Suppressor macrophage treated with lipopolysaccharide for 4 hours (primary cell): ENCODE measurements at places on chromosomes 1 and 21.

- DNase-seq = no peak
These were observed 792.3 kb upstream of the ADAMTS5 start for GRCh38 chr21:27759091-27759659.

GRCh38 chr1:35777109-35777508 lies 7.3 kb upstream of the CLSPN start:
- no peak for DNase-seq

DNA sequence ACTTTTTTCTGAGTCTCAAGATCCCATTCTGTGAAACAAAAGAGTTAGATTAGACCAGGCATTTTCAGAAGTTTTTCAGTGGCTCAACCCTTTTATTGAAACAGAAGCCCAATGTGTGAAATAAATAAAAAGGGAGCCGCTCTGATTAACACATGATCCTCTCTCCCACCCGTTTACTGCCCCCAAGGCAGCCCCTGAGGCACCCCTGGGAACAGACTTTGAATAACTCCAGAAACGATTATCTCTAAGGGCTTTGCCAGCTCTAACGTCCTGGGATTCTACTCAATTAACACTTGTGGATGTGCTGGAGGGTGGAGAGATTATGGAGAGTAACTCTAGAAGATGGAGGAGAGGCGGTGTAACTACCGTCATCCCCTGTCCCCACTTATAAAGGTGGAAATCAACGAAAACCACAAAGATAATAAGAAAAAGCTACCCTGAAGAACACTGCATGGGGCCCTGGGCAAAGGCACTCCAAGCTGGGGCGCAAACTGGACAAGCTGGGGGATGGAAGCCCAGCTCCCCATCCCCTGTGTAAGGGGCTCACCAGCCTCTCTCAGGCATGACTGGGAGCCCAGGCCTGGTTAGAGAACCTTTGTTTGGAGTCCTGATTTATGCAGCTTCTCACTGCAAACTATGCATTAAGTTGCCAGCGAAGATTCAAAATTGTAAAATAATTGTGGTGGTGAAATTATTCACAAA lies 39.0 kb upstream of the GRIK3 start:
- DNase-seq = no peak

- DNase-seq = no peak
These were observed 19.2 kb upstream of the RCAN3 start for GRCh38 chr1:24483441-24483840.

DNA sequence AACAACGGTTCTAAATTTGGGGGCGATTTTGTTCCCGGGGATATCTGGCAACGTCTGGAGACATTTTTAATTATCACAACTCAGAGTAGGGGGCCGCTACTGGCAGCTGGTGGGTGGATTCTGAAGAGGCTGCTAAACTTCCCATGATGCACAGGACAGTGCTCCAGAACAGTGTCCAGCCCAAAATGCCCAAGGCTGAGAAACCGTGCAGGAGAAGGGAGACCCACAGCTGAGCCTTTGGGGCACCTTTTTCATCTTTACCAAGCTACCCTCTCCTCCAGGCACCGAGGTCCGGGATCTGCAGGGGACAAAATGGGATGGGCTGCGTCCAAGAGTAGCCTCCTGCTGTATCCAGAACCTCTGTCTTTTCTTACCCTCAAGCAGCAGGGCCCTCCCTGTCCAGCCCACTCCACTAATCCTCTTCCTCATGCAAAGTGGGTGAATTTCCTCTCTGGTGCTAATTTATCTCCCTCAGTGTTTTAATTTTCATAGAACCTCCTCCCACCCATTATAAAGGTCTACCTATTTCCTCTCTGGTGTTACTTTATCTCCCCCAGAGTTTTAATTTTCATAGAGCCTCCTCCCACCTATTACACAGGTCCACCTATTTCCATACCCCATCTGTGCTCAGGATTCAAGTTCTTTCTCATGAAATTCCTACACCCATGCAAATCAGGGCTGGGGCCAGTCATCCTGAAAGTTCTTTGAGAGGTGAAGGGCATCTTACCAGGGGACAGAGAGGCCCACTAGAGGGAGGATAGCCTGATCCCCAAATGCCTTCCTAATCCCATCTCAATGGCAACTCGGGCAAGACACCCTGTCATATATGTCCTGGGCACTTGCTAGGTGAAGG lies 42.7 kb downstream of the CSMD2 start:
- DNase-seq = no peak

- DNase-seq = no peak
These were observed 4.3 kb upstream of the GLUL start for GRCh38 chr1:182395906-182396305.

GRCh38 chr1:70134148-70134547 lies 71.2 kb downstream of the LRRC40 start:
- peak; percentile 23 for DNase-seq

GRCh38 chr1:115655306-115655663 lies 13.5 kb downstream of the VANGL1 start:
- no peak for DNase-seq

GRCh38 chr21:43190951-43191350 lies 22.1 kb downstream of the CRYAA start:
- no peak for DNase-seq

GRCh38 chr1:97384294-97384968 lies 536.4 kb downstream of the DPYD start:
- no peak for DNase-seq

- no peak for DNase-seq
These were observed 2.9 kb downstream of the ZBTB37 start for GRCh38 chr1:173871091-173871490.

DNA sequence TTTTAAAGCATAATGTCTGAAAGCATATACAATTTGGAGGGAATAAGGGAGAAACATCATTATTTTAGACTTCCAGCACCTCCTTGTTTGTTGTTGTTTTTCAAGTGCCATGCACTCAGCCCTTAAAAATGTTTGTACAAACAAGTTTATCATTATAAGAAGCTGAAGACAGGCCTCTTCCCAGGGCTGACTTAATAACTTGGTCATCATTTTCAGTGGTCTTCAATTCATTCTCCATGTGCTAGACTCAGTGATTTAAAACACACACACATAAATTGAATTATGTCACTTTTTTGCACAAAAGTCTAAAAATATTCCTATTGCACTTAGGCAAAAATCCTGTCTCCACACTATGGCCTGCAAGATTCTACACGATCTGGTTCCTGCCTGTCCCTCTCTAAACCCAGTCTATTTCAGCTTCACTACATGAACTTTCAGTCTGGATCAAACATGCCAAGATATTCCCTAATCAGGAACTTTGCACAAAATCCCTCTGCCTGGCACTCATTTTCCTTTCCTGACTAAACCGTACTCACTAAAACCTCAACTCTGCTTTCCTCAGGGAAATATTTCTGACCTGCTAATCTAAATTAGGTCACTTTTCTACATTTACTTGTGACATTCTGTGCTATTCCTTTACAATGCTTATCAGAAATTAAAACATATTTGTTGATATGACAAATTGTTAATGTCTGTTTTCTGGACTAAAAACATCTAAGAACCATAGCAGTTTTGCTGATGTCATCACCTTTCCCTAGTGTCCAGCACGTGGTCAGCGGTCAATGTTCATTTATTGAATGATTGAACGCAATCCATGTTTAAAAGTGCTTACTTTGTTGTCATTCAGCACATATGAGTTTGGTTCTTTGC lies 14.8 kb upstream of the GBP5 start:
- DNase-seq = no peak

DNA sequence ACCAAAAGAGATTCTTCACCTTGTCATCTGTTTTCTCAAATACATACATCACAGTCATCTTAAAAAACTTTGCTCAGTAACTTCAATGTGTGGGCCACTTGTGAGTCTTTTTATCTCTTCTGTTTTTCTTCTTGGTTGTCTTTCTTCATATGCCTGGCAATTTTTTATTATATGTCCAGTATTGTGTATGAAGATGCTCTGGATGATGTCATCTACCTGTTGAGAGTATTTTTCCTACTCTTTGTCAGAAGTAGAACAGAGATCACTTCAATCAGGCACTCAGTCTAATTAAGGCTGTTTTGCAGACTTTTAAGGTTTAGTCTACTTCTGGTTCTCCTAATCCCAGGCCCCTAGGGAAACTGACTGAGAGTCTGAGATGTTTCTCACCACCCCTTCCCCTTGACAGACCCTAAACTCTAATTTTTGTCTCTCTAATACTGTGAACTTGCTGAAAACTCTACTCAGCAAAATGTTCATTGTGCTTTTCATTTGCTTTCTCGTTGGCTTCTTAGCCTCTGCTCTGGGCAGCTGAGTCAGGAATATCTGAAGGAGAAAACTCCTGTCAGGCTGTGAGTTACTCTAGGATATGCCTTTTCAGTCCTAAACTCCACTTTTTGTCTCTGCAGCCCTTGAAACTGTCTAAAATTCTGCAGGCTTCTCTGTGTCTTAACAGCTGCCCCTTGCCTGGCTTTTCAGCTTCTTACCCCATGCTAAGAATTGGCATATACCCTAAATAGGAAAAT lies 33.0 kb upstream of the DNAJC6 start:
- no peak for DNase-seq

GRCh38 chr1:82388679-82389078 lies 587.9 kb downstream of the ADGRL2 start:
- no peak for DNase-seq

- peak; percentile 58 for DNase-seq
These were observed 131.0 kb upstream of the LMO4 start for GRCh38 chr1:87197641-87198040.

DNA sequence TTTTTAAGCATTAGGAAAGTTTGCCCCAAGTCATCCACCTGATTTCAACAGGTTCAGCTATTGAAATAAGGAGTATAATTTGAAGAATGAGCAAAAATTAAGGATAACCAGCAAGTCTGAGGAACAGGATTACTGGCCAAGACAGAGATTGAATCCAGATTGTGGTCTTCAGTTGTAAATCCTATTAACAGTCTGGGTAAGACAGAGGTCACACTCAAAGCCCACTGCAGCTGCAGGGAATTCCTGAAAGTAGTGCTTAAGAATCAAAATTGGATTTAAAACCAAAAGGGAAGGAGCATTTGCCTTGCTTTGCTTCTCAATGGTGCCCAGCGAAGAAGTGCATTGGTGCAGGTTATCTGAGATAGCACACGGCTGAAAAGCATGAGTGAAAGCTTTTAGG lies 6.4 kb upstream of the LORICRIN start:
- no peak for DNase-seq

DNA sequence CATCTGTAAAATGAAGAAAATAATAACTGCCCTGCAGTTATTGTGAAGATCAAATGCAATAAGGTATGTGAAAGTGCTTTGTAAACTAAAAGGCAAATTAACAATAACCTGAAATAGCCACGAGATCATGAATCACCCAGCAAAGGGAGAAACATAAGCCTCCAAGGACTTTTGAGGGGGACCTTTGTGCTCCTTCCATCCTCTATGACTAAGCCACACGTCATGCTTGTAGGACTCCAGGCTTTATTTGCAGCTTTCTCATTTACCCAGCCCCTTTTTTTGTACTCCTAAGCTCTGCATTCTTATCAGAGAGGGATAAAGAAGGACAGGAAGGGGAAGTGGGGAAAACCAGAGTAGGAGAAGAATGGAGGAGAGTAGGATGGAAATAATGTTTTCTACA lies 115.1 kb downstream of the PROX1 start:
- no peak for DNase-seq

- no peak for DNase-seq
These were observed 6.1 kb downstream of the TIE1 start for GRCh38 chr1:43306688-43307457.

- no peak for DNase-seq
These were observed 25.2 kb downstream of the C1QB start for GRCh38 chr1:22677931-22678896.

- DNase-seq = no peak
These were observed 11.3 kb upstream of the HEATR1 start for GRCh38 chr1:236615399-236616148.

DNA sequence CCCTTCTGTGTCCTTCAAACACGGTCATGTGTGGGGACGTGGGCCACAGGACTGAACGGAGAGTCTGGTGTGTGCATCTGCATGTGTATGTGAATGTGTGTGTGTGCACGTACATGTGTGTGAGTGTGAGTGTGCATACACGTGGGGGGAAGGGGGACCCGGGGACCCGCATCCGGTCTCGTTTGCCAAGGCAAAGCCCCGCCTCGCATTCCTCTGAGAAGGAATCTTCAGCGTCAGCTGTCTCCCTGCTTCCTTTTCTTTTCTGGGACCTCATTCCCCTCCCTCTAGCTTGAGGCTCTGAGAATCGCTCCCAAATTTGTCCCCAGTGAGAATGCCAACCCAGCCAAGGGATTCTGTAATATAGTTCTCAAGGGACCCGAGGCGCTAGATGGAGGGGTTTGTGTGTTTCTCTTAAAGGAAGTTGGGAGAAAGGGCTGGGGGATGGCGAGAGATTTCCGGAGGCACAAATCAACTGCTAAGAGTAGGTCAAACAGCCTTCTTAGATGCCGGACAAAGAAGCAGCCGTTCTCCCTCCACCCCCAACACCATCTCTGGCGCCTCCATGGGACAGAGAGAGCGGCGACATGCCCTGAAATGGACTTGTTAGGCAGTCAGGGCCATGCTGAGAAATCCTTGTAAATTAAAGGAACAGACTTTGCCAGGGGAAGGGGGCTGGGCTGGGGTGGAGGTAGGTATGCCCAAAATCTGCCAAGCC lies 6.6 kb downstream of the IFFO2 start:
- peak; percentile 51 for DNase-seq

DNA sequence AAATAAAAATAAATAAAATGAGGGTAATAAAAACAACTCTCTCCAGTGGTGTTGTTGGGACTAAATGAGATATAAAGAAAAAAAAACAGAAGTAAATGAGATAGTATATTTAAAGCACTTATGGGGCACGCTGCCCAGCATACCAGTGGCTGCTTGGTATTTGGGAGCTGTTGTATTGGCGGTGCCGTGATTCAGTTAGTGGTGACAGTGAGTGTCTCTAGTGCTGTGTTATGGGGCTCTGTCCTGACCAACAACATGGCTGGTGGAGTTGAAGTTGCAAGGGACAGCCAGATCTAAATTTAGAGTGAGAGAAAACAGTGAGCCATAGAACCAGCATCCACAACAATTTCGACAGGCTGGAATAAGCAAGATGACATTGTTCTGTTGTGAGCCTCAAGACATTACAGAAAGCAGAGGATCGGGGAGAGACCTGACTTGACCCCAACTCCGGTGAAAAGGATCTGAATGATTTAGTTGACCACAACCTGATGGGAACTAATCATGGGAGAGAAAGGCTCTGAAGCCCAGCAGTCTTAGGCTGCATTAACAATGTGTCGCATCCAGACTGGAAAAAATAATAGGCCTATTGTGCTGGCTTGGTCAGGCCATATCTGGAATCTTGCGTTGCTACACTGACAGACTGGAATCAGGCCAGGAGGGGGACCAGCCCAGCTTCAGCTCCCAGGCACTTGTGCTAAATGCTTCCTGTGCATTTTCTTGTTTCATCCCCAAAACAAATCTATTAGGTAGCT lies 2.4 kb upstream of the MFSD2A start:
- no peak for DNase-seq
